ENCODE measurements at places on chromosomes 7 and 10.
A peak's percentile ranks its signal among the peaks of the same experiment; 100 is the strongest.

DNA sequence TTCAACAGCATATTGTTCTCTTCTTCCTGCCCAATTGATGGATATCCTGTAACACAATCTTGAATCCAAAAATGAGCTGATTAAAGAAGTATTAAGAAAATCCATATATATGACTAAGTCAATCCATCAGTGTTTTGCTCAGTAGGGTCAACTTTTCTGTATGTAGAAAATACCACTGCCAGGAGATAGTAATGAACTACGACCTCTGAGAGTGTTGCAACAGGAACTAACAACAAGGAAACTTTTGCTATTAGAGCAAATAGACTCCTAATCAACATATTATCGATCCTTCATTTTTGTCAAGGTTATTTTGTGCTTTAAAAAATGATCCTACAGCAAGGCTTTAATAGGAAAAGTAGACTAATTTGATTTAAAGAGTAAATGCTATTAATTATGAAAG, 405.3 kb upstream of the ETV1 start:
- no peak for DNase-seq

DNA sequence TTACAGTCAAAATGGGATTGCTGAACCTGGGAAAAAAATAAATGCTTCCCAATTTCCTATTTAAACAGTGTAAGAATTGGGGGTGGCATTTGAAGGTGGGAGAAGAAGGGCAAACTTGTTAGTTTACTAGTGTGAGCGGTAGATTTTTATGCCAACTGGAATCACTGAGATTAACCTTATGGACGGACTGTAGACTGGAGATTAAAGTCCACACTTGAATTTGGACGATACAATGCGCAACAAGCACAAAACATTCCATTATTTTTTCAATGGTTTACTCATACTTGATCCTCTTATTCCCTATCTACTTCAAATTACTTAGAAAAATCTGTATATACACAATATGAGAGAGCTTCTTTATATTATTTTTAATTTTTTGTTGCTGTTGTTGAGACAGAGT, 269.6 kb upstream of the KLF14 start:
- no peak for DNase-seq

GRCh38 chr7:30074422-30075030, 46.3 kb downstream of the PLEKHA8 start:
- DNase-seq: peak; percentile 30

- DNase-seq: no peak
These were observed 33.4 kb upstream of the LRRC18 start for GRCh38 chr10:48973065-48973464.

- no peak for DNase-seq
These were observed 84.7 kb downstream of the CREB5 start for GRCh38 chr7:28497009-28497408.

GRCh38 chr7:20374399-20374798, 43.7 kb downstream of the ITGB8 start:
- DNase-seq: no peak

DNA sequence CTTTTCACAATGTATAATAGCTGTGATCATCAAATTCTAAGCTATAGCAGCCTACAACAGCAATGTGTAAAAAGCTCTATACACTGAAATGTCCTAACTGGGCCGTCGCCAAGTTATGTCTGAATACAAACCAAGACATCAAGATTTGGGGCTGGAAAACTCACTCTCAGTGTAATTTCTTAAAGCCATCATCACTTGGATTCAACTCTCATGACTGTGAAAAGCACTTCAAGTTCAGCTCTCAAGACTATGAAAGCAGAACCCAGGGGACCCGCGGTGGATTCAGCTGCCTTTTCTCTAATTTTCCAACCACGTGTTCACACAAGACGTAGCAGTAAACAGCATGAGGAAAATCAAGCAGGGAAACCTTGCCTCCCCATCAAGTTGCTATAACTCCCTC, 15.8 kb upstream of the ZNRF2 start:
- no peak for DNase-seq

DNA sequence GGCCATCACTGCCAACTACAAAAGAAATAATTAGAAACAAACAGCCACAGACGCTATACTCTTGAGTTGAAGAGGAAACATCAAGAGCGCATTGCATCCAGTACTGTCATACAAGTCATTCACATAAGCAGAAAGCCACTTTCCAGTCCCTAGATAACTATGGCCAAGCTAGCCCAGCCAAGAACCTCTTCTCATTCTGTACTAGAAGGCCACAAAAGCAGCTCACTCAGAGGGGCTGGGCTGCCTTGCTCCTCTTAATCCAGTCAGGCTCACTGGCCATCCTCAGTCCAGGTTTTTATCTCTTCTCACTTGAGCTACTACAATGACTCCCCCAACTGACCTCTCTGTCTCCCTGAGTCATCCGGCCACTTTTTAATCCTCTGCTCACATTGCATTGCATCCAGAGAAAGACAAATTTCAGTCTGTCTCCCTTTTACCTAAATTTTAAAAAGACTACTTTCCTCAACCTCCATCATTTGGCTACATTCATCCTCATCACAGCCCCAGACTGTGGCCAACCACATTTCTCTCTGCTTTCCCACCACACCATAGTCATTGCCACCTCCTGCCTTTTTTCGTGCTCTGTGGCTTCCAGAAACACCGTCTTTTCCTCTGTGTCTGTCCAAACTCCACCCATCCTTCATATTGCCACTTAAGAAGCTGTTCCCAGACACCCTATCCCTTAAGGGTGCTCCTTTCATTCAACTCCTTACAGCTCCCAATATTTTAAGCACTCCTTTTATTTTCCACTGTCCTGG, 25.0 kb downstream of the PPP1R3C start:
- DNase-seq: no peak

- no peak for DNase-seq
These were observed 12.0 kb downstream of the EEPD1 start for GRCh38 chr7:36165059-36165458.

DNA sequence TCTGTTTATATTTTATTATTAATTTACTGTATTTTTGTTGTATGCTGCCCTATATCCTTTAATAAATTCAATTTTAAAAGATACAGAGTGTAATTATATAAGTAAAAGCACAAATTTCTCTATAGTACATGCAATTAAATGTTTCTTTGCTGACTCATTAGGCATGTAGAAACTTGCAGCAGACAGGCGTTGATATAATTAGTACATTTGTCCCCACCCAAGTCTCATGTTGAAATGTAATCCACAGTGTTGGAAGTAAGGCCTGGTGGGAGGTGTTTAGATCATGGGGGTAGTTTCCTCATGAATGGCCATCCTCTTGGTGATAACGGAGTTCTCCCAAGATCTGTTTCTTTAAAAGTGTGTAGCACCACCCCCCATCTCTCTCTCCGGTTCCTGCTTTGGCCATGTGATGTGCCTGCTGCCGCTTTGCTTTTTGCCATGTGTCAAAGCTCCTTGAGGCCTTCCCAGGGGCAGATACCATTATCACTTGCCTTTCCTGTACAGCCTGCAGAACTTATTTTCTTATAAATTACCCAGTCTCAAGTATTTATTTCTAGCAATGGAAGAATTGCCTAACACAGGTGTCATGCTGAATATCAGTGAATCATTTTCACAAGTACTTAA, 63.7 kb downstream of the TSPAN12 start:
- DNase-seq: no peak

DNA sequence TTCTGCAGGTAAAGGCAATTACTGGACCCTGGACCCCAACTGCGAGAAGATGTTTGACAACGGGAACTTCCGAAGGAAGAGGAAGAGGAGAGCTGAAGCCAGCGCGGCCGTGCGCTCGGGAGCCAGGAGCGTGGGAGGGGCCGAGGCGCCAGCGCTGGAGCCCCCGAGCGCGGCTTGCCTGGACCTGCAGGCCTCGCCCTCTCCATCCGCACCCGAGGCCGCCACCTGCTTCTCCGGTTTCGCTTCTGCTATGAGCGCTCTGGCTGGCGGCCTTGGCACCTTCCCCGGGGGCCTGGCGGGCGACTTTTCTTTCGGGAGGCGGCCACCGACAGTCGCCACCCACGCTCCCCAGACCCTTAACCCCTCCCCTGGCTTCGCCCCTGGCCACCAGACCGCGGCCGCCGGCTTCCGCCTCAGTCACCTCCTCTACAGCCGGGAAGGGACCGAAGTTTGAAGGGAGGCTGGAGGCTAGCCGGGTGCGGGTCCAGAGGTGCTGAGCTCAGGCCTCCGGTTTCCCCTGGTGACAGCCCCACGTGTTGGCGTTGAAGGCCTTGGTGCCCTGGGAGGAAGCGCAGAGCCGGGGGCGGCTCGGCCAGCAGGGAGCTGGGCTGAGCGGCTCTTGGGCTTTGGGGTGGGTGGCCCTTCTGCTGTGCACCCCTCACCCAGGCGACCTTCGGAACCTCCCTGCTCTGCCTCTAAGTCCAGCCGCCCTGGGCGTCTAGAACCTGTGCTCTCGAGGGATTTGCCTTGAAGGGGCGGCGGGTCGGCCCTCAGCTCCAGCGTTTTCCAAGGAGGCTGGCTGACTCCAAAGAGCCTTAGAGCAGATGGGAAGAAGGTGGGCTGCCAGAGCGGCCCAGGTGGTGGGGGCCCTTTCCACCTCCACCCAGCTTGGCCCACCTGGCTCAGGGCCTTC, 1.8 kb downstream of the FOXI2 start:
- no peak for DNase-seq

- DNase-seq: no peak
These were observed 143.0 kb downstream of the DIP2C start for GRCh38 chr10:546451-546850.

- no peak for DNase-seq
These were observed 39.5 kb downstream of the GSDME start for GRCh38 chr7:24717694-24718320.

- no peak for DNase-seq
These were observed 17.3 kb upstream of the BNIP3 start for GRCh38 chr10:131998845-131999681.

GRCh38 chr7:94449151-94449725, 54.5 kb downstream of the COL1A2 start:
- no peak for DNase-seq

DNA sequence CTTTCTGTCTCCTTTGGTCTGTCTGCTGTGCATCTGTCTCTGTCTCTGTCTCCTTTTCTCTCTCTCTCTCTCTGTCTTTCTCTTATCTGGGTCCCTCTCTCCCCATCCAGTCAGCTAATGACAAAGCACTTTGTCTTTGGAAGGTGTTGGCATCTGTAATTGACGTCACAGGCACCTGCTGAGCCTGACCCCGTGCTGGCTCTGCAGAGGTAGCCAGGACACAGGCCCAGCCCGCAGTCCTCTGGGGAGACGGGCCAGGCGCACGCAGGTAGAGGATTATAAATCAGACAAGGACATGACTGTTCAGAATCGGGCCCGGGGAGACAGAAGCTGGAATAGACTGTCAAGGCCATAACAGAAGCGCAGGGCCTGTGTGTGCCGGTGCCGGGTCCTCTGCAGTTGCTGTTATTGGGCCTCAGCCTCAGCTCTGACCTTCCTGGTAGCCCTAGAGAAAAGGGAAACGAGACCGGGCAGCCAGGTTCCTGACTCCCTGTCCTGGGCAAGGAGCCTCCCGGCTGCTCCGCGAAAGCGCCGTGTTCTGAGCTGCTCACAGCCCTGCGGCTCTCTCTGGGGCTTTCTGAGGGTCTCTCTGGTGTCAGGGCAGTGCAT, 10.7 kb upstream of the PSMG3 start:
- DNase-seq: no peak

DNA sequence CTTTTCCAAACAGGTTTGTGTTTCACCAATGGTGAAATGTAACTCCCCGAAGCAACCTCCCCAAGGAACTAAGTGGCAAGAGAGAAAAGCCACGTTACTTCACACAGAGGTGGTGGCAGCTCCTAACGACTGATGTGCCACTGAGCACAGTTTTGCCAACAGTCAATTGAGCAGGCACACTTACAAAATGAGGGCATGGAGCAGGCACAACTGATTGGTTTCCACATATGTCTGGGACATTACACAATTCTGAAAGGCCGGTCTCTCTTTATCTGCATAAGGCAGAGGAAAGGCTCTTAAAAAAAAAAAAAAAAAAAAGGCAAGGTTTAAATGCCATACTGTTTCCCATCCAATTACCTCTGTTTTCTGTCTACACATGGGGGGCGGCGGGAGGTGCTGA, 86.7 kb downstream of the GFRA1 start:
- DNase-seq: no peak

DNA sequence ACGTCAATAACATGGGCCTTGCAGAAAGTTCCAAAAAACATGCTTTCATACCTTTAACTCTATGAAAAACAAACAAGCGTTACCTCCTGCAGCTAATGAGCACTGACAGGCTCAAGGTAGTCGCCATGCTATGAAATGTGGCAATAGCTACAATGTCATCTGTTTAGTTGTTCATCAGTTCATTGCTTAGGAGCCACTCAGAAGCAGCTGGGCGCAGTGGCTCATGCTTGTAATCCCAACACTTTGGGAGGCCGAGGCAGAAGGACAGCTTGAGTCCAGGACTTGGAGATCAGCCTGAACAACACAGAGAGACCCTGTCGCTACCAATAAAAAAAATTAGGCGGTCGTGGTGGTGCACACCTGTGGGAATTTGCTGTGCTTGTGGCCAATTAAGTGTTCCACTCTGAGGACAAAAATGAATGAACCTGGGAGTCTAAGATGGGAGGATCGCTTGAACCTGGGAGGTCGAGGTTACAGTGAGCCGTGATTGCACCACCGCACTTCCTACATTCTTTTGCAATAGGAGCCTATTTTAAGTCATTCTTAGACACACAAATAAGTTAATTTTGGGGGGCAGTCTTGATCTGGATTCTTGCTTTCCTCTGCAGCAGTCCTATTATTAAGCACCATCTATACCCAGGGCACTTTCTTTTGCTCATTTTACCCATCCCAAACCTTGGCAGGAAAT, 276.2 kb upstream of the KLF14 start:
- no peak for DNase-seq

DNA sequence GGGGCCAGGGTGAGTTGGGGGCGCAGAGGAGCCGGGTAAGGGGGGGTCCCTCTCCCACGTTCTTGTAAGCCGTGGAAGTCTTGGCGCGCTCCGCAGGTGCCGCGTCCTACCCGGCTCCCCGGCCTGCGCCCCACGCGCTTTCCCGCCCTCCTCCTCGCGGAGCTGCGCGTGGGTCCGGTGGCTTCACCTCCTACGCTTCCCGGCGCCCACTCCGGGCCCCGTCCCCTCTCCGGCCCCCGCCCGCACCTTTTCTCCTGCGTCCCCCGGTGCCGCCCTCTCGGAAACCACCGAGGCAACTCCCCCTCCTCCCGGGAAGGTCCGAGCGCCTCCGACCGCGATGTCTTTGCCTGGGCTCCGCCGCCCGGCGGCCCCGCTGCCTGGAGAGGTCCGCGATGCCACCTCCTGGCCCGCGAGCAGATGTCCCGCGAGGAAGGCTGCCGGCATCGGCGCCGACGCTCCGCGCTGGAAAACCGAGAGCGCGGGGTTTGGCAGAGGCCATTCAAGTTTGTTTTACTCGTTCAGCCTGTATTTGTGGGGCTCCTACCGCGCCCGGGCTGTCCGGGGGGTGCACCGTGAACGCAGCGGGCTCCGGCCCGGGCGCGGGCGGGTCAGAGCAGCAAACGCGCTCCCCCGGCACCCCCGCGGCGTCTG, 2.4 kb upstream of the NKX6-2 start:
- no peak for DNase-seq

DNA sequence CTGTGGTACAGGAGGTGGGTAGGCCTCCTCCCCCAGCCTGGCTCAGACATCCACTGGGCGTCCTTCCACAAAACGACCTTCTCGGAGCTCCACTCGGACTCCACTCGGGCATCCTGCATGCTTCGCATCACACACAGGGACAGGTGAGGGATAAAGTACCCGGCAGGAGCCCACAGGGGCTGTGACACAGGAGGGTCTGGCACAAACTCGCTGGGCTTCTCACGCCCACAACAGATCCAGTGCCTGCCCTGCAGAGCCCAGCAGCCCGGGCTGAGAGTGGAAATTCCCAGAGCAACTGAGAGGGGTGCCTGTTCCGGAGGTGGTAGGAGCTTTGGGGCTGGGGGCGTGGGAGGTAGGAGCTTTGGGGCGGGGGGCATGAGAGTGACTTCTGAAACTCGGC, 108.4 kb downstream of the MKI67 start:
- DNase-seq: no peak

Measured in bone marrow (tissue), 2 donors.